ENCODE measurements at places on chromosomes 1 and 21.

DNA sequence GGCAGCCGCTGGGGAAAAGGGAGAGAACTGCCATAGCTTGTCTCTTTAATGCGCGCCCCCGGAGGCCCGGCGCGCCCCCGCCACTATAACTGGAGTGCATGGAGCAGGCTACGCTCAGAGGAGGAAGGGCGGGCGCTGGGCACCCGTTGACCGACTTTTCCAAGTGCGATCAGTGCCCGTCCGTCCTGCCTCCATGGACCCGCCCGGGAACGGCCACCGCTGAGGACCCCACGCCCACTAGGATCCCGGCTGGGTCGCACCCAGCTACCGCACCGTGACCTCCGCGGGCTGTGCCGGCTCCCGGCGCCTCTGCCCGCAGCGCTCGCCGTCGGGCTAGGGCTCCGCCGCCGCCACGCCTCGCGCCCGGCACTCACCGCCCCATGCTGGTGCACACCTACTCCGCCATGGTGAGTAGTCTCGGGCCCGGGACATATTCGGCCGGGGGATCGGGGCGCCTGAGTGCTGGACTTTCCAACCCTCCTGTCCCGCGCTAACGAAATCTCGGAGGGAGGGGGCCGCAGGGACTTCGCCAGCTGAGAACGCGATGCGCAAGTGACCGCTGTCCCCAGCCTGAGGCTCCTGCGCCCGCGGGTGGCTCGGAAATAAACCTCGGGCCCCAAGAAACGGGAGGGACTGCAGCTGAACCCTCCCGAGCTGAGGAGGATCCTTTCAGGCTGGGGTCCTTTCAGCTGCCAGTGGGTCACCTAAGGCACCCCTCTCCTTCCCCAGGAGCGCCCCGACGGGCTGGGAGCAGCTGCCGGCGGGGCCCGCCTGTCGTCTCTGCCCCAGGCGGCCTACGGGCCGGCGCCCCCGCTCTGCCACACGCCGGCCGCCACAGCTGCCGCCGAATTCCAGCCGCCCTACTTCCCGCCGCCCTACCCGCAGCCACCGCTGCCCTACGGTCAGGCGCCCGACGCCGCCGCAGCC is at the start of gene TFAP2E:
Gene TFAP2E, plus strand, starts transcription at position 117 of the 927 bp plus-strand sequence. Its CDS starts 264 bp downstream, at position 381.
- DNase-seq, result no peak

DNA sequence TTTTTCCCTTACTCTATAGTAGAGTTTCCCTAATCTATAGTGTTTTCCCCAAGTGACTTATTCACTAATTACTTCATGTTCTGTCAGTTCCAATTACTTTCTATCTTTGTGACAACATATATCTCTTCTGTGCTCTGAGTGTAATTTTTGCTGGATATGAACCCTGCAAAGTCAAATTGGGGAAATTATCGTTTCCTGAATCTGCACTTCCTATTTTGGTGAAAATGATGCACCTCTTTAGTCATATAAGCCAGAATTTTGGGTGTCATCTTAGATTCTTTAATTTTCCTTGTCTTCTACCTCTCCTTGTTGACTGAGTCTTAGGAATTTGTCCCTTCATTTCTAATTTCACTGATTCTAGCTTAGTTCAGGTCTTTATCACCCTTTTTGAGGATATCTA is 33.4 kb upstream of the PRKACB start:
- DNase-seq, result no peak

- DNase-seq, result no peak
These were observed 6.5 kb downstream of the RIMS3 start for GRCh38 chr1:40658751-40659648.

- no peak for DNase-seq
These were observed 58.1 kb downstream of the PRKCZ start for GRCh38 chr1:2108213-2108876.

DNA sequence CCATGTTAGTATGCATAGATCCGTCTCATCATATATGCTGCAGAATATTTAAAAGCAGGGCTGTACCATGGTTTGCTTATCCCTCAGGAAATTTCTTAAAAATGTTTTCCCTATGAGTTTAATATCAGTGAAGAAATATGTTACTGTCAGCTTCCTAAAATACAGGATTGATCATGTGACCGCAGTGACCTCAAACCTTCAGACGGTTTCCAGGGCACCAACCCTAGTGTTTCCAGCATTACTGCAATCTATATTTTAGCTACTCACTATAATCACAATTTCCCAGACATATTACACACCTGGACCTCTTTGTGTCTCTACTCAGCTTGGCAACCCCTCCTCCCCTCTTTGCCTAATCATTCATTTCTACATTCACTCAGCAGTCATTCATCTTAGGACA is 7.7 kb upstream of the SDHB start:
- DNase-seq, result no peak

- DNase-seq, result no peak
These were observed 381.1 kb upstream of the KAZN start for GRCh38 chr1:14217384-14217783.

GRCh38 chr1:60890664-60891063 is 191.7 kb upstream of the NFIA start:
- no peak for DNase-seq

GRCh38 chr21:39181205-39181818 is 1.9 kb downstream of the PSMG1 start:
- no peak for DNase-seq

DNA sequence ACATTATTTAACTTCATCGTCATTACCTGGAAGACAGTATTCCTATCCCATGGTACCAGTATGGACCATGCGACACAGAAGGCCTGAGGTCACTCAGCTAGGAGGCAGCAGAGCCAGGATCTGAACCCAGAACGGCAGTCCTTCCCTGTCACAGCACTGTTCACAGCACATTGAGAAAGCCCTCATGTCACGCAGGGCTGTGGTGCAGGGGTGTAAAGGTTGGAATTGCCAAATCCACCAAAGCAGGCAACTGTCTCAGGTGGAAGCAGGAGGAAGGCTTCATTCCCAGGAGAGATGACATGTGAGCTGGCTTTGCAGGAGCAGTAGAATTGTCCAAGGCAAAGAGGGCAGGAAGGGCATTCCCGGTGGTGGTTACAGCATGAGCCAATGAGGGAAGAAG is 9.9 kb upstream of the TTC22 start:
- DNase-seq, result no peak

DNA sequence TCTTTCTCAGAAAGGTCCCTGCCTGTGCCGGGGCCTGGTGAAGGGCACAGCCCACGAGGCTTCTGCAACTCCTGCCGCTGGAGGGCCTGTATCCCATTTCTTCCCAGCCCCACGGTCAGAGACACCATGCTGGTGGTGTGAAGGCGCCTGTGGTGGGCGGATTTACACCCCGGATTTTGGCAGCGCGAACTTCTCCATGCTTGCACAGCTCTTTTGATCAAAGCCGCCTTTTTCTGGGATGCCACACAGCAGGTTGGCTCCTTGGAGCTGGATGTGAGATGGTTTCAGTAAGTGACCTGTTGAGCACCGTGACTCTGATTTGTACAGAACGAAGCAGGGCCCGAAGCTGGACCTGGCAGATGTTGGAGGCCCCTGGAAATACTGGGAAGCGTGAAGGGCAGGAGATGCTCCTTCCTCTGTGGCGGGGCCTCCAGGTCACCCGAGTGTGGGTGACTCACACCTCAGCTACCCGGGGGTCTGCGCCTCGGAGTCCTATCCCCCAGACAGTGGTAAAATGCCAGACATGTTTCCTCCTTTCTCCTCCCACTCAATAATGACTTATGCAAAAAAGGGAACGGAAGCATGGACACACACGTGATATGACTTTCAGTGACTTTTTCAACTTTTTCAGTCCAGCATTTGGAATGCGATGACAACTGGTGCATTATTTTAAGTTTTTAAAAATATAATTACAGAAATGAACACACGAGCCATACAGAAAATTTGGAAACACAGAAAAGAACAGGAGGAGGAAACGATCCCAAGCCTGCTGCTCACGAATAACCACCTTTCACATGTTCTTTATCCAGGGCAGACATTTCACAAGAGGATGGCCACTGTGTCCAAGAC is 9.0 kb downstream of the UMODL1 start:
- DNase-seq, result no peak

- DNase-seq, result peak; percentile 66
These were observed 36.4 kb upstream of the HHAT start for GRCh38 chr1:210292231-210292871.

- DNase-seq, result no peak
These were observed 51.3 kb upstream of the GFI1 start for GRCh38 chr1:92538048-92538412.

DNA sequence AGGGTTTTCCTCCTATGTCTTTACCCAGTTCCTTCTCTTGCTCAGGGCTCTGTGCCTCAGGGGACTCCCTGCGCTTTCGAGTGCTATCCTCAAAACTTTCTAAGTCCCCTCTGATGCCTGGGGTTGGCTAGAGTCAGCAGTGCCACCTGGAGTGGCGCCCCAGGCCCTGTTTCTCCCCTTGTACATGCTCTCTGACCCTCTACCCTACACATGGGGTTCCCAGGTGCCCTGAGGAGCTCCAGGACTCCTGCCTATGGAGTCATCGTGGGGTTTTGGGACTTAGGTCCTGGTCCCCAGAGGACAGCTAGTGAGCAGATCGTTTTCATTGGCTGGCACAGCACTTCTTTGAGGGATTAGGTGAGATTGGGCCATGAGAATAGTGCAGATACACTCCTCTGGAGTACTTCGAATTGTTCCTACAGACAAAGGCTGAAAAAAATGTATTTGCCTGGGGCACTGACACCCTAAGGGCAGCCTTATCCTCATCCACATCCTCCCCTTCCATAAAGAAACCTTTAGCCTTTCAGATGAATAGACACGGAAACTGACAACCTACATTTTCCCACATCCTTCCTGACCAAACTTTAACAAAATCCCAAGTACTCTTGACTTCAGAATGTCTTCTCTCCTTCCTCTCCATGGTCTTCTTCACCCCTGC is 41.5 kb downstream of the LGR6 start:
- DNase-seq, result no peak

Measured in NCI-H1930 (cell line).